H7 (cell line): ENCODE measurements at places on chromosomes 12 and 14.

DNA sequence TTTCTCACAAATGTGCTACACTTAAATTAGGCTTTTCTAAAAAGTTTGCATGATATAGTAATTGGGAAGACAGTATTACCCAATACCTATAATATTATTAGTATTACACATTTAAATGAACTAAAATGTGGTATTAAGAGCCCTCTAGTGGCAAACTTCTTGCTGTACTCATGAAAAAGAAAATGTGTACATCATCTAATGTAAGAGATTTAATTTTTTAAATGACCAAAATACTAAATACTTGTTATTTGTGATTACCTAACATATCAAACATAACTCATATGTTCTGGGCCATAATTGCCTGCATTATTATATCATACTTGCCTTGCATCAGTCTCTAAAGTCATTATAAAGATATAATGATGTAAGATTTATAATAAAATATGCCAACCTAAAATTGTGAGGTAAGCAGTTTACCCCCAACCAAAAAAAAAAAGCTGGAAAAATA, 64.2 kb downstream of the DNAI7 start:
- no peak for DNase-seq

DNA sequence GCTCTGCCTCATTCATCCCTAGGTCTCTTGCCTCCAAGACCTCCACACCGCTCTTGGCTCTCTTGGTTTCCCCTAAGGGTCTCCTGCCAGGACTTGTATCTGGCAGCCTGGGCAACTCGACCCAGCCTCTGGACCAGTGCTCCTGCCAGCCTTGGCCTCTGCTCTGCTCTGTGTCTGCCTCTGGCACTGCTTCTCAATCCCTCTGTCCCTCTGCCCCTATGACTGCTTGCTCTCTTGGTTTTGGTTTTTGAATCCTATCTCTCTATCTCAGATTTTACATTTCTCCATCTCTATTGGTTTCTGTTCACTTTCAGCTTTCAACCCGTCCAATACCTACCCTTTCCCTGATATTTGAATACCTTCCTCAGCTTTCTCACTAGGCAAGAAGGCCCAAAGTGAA, 6.3 kb downstream of the ITGA5 start:
- DNase-seq, result no peak

DNA sequence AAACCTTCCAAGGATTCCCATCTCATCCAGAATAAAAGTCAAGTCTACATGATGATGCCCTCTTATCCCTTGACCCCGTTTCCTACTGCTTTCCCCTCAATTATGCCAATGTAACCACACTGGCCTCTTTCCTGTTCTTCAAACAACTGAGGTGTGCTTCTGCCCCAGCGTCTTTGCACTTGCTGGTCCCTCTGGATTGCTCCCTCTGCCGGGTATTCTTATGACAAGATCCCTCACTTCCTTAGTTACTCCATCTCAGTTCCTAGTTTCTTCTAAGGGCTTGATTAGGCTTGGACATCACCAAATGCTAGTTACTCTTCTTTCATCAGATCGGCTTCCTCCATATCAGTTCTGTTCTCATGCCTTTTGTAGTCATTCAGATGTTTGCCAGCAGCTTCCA, 32.7 kb upstream of the PELI2 start:
- DNase-seq, result no peak

- no peak for DNase-seq
These were observed 266.0 kb downstream of the KSR2 start for GRCh38 chr12:117702741-117703140.

DNA sequence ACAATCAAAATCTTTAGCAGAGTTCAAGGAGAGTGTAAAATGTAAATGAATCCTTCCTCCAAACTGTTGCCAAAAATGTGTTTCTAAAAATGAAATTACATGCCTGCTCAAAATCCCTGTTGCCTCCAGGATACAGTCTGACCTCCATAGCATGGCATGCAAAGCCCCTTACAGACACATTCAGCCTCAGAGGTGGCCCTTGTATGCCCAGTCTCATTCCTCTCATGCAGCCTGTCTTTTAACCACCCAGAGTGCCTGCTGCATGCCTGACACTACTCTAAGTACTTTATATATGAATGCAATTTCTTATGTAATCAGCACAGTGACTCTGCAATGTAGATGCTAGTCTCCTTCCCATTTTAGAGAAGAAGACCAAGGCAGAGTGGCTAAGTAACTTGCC, 24.4 kb upstream of the PTPRQ start:
- no peak for DNase-seq

GRCh38 chr12:121804417-121805111, 755 bp downstream of the SETD1B start:
- peak; percentile 71 for DNase-seq

- no peak for DNase-seq
These were observed 184.3 kb downstream of the DUSP6 start for GRCh38 chr12:89167986-89168385.

DNA sequence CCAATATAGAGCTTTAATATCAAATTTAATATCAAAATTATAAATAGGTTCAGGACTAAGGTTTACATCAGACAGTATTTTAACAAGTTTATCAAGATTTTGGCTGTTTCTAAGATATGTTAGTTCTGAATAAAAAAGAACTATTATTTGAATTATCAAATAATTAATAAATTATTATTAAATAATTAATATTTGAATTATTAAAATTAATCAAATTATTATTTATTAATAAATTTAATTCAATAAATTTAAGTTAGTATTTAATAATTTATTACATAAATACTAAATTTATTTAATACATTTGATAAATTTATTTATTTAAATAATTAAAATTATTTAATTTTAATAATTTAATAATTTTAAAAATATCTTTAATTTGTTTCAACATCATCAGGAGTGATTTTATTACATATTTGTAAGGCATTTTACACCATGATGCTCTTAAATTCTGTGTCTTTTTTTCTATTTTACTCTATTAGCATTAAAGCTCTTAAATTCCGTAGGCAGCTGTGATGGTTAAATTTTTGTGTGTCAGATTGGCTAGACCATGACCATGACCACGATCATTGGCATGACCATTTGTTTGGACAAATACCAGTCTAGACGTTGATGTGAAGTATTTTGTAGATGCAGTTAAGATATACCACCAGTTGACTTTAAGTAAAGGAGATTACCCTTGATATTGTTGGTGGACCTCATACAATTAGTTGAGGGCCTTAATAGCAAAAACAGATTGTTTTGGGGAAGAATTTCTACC, 82.6 kb downstream of the BBS10 start:
- no peak for DNase-seq

DNA sequence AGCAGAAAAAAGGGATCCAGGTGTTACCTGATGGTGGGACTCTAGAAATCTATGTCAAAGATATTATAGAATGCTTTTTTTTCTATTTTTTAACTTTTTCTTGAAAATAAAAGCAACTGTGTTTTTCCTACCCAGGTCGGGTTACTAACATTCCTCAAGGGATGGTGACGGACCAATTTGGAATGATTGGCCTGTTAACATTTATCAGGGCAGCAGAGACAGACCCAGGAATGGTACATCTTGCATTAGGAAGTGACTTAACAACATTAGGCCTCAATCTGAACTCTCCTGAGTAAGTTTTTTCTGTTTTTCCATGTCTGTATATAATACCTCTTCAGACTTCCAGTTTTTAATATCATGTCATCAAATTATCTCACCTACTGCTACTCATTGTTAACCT, 27.6 kb upstream of the KCNMB4 start:
- DNase-seq, result no peak

DNA sequence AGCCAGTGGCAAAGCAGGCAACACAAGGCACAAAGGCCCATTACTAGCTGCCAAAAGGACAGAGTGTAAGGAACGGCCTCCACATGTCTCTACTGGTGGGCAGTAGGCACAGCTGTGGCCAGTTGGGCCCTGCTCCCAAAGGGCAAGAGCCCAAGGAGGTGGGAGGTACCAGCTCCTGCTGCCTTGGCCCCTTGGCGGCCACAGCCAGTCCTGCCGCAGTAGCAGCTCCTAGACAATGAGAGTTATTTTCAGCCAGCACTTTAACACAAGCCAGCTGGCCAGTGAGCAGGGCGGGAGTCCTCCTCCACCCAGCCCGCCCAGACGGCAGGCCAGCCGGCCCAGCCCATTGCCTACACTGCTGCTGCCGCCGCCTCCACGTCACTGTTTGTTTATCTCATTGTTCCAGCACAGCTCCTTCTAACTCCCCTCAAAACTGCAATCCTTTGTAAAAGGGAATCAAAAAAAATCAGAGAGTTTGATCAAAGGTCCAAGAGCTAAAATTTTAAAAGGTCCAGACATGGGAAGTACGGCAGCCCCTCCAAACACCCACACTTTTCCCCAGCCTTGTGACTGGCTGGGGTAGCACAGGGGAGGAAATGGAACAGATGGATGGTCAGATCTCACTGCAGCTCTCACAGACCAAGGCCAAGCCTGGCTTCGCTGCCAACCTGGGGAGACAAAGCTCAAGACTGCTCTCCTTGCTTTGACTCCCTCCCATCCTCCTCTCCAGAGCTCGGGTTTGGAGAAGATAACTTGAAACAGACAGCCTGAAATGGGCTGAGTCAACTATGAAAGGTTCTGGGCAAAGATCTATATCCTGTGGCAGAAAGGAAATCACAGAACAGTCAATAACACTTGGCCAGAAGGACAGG, 33.5 kb downstream of the FMNL3 start:
- peak; percentile 86 for DNase-seq

- peak; percentile 80 for DNase-seq
These were observed 60.6 kb upstream of the TCL1A start for GRCh38 chr14:95774265-95775160.

- no peak for DNase-seq
These were observed 138.0 kb downstream of the ANO2 start for GRCh38 chr12:5807090-5807414.

DNA sequence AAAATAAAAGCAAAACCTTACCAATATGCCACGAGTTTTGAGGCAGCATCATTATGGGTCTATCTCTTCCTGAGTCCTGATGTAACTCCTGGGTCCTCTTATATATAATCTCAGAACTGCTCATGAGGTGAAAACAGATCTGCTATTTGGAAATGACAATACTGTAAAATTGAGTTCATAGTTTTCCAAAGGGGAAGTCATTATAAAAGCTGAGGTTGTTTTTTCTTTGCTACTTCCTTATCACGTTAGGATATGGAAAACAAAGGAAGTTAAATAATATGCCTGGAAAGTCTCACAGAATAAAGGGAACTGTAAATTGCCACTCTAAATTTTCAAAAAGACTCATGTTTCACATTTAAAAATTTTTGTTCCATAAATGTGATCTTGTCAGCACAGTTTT, at the start of gene CD163L1:
TSS of gene CD163L1 (minus strand) at position 78 of the 400 bp plus-strand sequence. CDS start at position 52, 26 bp downstream.
- no peak for DNase-seq

DNA sequence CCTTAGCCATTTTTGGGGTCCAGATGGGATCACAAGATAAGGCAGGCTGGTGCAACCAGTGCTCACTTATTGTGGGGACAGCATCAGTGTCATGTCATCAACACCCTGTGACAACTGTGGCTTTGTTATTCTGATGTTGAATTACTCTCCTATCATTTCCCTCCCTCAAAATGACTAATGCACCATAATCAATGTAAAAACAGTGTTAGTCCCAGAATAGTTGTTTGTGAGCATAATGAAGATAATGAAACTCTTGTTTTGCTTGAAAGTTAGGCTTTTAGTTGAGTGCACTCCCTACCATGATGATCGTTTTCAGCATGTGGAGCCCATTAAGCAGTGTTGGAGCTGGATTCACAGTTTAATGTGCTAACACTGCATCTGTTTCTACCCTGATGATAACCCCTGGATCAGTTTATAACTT, 151.4 kb downstream of the TMTC2 start:
- no peak for DNase-seq
